Right renal cortex interstitium (tissue), 3 donors: ENCODE measurements at places on chromosomes 5 and 9.

DNA sequence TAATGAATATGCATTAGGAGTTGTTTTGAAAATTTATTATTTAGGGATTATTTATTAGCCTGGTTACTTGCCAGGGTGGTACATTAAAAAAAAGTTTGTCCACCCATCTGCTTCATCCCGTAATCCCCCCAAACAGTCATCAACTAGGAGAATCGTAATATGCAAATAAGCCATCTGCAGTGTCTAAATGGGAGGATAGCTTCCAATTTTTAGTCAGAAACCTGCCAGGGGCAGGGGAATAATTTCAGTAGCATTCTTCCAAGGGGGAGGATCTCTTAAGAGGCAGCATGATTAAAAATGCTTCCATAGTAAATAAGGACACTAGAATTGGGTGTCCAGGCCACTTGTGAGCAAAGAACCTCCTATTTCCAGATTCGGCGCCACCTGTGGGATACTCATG lies 43.3 kb downstream of the SH3GL2 start:
- no peak for DNase-seq

GRCh38 chr9:92044936-92045335 lies 70.3 kb downstream of the SPTLC1 start:
- no peak for DNase-seq

- no peak for DNase-seq
Measured at GRCh38 chr9:106648799-106649198, 214.2 kb upstream of the ZNF462 start.

GRCh38 chr9:89433826-89434225 lies 64.1 kb downstream of the SEMA4D start:
- DNase-seq = no peak

DNA sequence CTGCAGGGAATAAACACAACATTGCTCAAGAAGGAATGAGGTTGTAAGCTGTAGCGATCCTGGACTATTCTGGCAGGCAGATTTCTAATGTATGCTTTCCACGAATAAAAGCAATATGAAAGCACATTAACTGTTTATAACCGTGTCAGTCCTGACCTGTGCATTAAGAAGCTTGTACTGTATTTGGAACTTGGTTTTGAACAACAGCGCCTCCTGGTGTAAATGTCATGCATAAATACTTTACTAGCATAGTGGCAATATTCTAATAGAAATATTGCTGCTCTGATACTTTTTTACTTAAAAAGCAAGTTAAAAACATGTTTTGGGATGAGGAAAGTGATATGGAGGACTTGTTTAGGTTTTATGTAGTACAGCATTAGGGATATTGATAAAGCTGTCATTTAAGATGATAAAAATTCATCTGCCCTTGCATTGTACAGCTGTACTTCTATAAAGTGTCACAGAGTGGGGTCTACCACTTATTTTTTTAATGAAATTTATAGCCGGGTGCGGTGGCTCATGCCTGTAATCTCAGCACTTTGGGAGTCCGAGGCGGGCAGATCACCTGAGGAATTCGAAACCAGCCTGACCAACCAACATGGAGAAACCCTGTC lies 70.7 kb upstream of the GNE start:
- DNase-seq = peak; percentile 45

DNA sequence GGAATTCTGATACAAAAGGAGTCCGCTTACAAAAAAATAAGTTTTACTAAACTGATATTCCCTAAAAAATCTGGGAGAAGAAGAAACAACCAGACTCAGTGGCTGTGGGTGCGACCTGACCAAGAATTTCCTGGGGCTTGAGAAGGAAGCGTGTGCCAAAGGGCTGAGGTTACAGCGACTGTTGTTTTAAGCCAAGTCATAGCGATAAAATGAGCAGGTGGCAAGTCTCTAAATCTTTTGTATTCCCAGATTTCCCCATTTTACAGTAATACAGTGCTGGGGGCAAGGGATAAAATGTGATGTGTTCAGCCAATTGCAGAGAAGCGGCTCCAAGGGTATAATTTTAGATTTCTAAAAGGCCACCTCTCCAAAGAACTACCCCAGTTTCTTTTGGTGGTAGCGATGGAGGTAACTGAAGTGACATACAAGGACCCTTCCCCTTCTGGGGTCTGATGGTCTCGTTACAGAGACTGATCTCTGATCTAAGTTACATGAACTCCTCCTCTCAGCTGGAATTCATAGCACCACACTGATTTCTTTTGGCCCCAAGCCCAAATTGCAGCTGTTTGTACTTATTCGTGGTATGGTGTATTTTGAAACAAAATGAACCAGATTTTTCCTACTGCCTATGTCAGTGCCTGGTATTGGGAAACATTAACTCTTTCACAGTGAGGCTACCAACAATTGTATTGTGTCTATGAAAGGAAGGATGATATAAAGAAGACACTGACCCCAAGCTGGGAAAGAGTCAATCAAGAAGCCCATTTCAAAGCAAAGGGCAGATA lies 41.6 kb downstream of the LPAR1 start:
- DNase-seq = no peak
